ENCODE measurements at places on chromosomes 4 and X.

DNA sequence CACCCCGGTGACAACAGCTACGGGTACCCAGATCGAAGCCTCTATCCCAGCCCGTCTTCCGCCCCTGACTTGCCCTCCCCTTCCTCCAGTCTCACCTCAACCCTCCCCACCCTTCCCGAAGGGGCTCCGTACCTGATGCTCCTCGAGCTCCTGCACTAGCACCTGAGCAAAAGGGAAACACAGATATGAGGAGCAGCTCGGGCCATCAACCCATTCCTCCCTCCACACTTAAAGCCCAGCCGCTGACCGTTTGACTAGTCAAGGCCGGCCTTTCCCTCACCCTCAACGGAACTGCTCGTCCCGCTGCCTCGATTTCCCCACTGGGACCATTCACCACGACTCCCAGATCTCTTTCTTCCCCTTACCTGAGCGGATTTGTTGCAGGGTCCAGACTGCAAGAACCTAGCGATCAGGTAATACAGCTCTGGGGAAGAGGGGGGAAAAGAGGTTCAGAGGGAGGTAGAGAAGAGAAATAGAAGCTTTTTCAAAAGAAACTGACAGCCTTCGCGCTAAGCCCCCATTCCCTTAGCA is 731 bp downstream of the BRWD3 start:
- ATAC-seq = no peak

DNA sequence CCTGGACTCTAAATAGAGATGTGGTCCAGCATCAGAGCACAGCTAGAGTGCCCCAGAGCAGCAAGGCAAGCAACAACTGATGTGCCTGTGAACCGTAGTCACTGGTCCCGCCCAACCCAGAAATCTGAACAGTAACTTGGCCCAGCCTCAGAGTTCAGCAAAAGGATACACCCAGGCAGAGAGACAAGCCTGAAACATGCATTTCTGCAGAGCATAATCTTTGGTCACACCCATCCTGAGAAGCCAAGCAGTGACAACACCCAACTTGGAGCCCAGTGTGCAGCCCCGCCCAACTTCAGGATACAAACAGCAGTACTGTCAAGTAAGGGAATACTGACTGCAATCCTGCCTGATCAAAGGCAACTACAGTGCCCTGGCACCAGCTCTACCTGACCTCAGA is 78.9 kb downstream of the CCDC160 start:
- ATAC-seq = no peak

GRCh38 chrX:153774576-153775292 is 6.1 kb upstream of the SRPK3 start:
- ATAC-seq = no peak

- ATAC-seq = no peak
Measured at GRCh38 chrX:104135677-104136076, 21.1 kb downstream of the SLC25A53 start.

- no peak for ATAC-seq
Measured at GRCh38 chr4:8533274-8533865, 46.8 kb upstream of the GPR78 start.

- no peak for ATAC-seq
Measured at GRCh38 chr4:95048296-95048695, 290.5 kb downstream of the BMPR1B start.

DNA sequence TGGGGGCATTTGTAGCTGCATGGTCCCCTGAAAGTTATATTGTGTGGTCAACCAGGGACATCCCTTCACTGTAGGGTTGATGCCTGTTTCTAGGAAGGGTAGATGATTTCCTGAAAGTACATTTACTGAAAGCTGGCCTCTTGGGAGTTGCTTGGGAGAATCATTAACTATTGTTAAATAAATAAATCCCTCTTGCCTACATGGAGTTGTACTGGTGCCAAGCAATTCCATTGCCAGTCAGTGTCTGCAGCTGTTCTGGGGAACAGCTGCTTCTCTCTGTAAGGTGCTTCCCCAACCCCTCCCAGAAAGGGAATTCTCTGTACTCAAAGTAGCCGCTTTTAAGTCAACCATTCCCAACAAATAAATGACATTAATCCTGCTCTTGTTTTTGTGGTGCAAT is 51.1 kb downstream of the C4orf51 start:
- no peak for ATAC-seq

DNA sequence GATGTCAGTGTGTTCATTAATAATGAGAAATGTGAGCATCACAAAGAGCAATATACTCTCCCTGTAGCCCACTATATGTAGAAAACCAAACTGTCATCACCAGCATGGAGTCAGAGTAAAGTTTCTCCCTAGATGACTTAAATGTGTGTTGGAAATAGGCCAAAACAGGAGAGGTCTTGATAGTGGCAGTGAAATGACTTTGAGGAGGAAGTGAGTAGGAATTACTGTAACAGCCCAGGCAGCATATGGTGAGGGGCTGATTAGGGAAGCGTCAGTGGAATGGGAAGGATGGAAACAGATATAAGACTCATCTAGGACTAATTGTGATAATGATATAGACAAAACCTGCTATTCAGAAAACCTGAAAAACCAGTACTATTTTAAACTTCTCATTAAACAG is 83.9 kb downstream of the ATXN3L start:
- no peak for ATAC-seq

DNA sequence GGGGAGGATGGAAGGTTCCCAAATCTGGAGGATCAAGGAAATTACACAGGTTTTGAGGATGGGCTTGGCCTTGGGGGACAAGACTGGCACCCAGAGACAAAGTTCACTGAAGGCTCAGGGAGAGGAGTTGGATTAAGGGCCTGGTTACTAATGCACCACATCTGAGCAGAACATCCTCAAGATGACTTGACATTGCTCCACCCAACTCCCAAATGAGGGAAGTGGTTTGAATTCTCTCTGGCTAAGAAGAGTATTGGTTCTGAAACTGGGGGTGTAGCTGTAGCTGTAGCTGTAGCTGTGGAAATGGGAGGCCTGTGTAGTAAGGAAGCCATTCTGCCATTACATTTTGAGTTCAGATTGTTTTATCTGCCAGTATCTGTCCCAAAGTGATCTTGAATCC is 129.4 kb downstream of the RASL11B start:
- ATAC-seq = no peak

DNA sequence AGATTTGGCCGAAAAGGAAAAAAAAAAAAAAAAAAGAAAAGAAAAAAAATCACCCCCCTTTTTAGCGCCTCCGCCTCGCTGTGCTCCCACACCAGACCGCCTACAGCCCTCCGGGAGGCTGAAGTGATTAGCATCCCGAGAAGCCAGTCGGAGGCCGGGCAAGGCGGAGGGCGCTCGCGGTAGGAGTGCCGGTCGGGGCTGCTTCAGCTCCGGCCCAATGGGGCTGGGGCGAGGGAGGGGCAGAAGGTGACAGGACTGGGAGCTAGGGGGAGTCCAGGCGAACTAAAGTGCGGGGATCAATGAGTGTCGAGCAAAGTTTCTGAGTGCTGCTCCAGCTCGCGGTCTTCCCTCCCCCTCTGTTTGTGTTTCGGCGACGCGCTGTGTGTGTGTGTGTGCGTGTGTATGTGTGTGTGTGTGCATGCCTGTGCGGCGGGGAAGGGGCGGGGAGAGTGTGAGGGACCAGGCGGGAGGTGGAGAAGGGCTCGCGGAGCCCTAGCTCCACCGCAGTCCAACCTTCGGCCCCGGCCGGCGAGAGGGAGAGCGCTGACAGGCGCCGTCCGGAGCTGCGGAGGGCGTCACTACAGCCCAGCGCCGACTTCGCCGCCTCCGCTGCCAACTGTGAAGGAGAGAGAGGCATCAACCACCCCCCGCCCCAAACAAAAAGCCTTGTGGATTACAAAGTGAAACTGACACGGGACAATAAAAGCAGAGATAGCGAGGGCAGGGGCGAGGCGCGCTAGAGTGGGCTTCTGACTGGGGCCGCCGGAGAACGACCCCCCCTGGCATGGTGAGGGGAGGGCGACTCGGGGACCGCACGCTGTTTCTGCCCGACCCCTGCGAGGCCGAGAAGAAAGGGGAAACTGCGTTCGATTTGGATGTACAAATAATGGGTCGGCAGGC is at the start of gene FAT4:
Gene FAT4, plus strand, starts transcription at position 280 of the 900 bp plus-strand sequence. CDS start 1,457 bp downstream, outside the sequence.
- peak; percentile 50 for ATAC-seq

DNA sequence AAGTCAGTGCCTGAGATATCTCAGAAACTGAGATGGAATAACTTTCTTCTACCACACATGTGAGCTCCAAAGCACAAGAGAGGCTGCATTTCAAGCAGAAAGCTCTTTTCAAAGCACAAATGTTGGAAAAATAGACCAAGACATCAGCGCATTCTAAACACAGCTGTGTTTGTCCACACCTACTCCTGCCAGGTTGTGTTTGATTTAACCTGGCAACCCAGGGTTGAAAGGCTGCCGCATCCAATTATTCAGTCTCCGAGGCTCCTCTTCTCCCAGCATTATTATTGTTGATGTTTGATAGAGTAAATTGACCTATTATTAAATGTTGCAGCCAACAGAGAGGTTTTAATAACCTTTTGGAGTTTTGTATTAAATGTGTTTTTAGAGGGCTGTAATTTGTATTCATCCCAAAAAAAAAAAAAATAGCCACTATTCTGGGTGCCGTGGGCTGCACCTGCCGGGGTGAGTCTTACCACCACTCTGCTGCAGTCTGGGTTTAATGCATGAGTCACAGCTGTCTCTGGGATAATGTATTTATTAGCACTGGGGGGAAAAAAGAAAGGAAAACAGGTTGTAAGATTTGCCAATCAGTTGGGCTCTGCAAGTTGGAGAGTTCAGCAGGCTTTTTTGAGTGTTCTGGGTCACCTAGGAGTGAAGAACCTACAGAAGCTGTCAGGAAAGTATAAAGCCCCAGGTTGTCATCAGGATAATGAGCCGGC is 105.2 kb upstream of the NOCT start:
- no peak for ATAC-seq

DNA sequence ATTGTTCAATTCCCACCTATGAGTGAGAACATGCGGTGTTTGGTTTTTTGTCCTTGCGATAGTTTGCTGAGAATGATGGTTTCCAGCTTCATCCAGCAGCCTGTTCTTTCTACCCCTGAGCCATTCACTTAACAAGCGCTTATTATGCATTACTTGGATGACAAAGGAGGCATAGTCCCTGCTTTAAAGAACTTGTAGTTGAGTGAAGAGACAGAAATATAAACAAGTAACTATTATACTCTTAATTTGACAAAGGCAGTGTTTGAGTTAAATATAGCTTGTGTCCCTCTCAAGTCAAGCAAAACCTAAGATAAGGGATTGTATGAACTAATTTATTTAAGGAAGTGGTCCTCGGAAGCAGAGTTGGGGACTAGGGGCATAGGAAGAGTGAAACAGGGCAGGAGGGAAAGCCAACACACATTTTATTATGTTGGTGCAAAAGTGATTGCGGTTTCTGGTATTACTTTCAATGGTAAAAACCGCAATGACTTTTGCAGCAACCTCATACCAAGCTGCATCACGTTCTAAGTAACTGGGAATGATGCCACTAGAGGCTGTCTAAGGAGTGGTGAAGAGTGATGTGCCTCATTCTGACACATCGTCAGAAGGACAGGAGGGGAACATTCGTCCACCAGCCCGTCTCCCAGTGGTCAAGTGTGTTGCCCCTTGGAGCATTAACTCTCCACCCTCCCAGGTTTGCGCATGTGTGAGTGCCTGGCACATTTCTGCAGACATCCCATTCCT is 41.8 kb downstream of the QDPR start:
- ATAC-seq = no peak

DNA sequence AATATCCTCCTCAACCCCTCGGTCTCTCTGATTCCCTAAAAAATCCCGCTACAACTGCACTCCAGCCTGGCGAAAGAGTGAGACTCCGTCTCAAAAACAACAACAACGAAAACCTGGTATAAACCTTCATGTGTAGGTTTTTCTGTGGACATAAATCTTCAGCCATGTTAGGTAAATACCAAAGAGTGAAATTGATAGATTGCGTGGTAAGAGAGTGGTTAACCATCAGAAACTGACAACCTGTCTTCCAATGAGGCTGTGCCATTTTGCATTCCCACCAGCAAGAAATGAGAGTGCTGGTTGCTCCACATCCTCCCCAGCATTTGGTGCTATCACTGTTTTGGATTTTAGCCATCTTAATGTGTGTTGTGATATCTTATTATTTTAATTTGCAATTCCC is 10.9 kb downstream of the TBC1D19 start:
- ATAC-seq = peak; percentile 26

DNA sequence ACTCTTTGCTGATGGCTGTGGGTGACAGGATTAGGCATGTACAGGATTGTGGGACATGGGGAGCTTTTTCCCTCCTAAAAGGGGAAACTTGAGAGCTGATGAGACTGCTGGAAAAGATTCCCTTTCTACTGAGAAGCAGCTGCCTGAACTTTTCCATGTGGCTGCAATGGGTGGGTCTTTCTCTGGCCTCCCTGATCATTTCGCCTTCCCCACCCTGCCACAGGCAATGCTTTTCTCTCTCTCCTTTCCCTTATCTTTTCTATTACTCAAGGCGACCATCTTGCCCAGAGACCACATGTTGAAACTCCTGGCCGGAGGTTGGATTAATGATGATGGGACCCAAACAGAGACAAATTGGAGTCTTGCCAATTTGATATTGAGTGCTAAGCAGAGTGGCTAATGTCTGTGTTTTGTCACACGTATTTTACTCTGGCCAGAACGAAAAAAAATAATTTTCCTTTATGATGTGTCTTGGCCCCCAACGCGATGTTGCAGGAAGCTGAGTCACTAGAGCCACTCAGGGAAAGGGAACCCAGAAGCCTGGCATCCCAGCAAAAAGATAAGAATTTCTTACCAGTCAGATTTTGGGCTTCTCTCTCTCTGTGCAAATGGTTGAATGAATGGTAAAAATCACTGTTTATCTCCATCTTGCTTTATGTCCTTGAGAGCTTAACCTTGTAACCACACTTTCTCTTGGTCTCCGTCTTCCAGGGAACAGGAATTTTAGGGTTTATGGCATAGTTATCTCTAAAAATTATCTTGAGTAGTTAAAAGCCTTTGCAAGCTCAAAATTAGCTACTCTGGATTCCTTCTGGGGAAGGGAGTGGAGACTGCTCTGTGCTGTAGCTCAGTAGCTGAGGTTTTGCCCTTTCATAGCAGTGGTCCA is 19.4 kb upstream of the ATP8A1 start:
- no peak for ATAC-seq

GRCh38 chr4:80484712-80485111 is 149.2 kb downstream of the CFAP299 start:
- ATAC-seq = no peak

DNA sequence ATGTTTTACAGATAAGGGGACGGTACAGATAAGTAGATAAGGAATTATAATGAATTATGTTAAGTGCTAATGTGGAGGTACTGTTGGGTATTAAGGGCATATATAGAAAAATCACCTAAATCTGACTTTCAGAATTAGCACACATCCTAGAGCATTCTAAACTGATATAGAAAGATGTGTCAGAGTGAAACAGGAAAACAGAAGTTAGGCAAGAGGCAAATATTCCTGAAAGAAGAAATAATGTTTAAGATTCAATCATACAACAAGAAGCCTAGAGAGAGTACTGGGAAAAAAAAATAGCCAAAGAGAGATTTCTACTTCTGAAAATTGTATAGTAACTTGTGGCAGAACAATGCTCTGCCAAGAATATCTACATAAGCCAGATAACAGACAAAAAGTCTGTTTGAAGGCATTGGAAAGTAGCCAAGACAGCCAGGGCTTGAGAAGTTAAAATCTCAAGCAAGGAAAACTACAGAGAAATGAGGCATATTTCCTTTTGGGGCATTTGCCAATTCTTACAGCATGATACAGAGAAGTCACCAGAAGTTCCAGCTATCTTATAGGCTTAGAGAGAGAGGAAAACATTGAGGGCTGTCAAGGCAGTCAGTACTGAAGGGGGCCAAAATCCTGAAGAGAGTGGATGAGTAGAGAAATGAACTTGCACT is 646.0 kb downstream of the RPA4 start:
- ATAC-seq = no peak
